ENCODE measurements at places on chromosomes 5 and 9.

DNA sequence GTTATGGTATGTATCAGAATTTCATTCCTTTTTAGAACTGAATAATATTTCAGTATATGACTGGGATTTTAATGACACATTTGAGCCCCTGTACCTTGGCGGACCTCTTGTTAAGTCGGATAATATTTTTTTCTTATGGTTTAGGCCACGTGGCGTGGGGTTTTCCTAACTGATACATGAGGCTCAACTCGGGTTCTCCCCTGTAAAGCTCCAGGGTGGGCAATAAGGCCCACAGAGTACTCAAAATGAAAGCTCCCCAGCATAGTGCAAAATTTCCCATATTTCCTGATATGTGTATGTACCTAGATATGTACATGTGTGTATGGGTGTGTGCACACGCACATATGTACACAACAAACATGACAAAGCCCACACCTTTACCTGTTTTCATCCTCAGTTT is 24.5 kb downstream of the TICAM2 start:
- DNase-seq, result no peak

- DNase-seq, result no peak
These were observed 285.3 kb upstream of the GRAMD2B start for GRCh38 chr5:126137891-126138280.

GRCh38 chr9:16243798-16244197 is 626.7 kb downstream of the BNC2 start:
- DNase-seq, result no peak

DNA sequence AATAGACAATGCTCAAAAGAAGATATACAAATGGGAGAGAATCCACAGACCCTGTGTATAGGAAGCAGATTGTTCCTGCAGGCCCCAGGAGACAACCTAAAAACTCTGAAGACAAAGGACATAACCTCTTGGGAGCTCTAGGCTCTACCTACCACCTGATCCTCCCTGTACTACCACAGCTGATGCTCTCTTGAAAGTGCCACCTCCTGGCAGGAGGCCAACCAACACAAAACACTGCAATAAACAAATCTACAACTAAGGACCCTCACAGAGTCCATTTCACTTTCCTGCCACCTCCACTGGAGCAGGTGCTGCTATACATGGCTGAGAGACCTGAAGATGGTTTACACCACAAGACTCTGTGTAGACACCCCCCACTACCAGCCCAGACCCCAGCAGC is 49.0 kb downstream of the STARD4 start:
- no peak for DNase-seq
